ENCODE measurements at places on chromosomes 1 and 21.

DNA sequence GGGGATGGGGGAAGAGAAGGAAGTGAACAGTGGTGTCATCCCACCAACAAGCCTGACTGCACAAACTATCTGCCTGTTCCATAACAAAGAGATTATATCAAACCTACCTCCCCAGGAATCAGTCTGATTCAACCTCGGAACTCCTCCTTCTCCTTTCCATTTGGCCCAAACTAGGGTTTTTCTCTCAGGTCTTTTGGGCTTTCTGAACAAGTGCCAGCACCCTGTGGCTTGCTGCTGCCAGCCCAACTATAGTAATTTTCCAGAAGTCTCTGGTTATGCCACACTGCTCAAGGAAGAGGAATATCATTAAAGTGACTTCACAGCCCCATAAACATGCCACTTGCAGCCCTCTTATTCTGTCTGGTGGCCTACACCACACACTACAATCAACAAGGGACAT is 70.5 kb downstream of the RGS7 start:
- H3K36me3 ChIP-seq: no peaks in the 10 kb centered on the region
- no peak overlapping the region for H3K27ac ChIP-seq
- no peaks in the 10 kb centered on the region for H3K27me3 ChIP-seq
- H3K4me3 ChIP-seq: no peak overlapping the region

DNA sequence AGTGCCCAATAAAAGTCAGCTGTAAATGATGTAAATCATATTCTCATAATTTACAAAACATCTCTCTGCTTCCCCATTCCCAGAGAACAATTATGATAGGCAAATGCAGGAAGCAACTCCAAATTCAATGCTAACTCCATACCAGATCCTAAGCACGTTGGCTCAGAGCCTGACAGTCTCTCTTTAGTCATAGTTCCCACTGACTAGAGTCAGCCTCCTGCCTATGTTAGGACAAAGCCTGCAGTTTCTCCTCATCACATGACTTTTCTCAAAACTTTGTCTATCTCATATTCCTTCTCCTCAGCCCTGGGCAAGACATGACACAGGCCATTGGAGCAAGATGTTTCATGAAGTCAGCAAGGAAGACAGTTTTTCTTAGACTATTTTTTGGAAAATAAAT is 101.5 kb upstream of the COL24A1 start:
- no peaks in the 10 kb centered on the region for H3K36me3 ChIP-seq
- H3K27me3 ChIP-seq: no peaks in the 10 kb centered on the region
- DNase-seq: no peak
- no peaks in the 10 kb centered on the region for H3K4me1 ChIP-seq
- no peak overlapping the region for H3K4me3 ChIP-seq

DNA sequence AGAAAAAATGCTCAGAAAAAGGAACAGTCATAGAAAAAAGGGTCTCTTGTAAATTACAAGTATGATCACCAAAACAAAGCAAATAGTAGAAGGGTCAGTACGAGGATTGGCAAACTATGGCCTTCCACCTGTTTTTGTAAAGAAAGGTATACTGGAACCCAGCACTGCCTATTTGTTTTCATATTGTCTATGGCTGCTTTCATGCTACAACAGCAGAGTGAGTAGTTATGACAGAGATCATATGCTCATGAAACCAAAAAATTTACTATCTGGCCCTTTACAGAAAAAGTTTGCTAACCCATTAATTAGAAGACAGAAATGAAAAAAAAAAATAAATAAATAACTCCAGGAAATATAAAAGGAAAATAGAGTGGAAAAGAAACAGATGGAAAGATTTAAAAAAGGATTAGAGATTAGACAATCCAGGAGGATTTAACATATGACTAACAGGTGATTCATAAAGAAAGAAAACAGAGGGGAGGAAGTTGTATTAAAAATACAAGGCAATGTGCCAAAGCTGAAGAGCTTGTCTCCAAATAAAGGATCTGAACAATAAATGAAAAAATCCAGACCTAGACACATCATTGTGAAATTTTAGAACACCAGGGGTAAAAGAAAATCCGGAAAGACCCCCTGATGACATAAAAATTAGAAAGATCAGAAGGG is 108.5 kb upstream of the SERTAD4 start:
- H3K27ac ChIP-seq: no peak overlapping the region
- H3K27me3 ChIP-seq: no peaks in the 10 kb centered on the region
- no peak overlapping the region for H3K4me3 ChIP-seq
- no peaks in the 10 kb centered on the region for H3K36me3 ChIP-seq
- no peak for DNase-seq

DNA sequence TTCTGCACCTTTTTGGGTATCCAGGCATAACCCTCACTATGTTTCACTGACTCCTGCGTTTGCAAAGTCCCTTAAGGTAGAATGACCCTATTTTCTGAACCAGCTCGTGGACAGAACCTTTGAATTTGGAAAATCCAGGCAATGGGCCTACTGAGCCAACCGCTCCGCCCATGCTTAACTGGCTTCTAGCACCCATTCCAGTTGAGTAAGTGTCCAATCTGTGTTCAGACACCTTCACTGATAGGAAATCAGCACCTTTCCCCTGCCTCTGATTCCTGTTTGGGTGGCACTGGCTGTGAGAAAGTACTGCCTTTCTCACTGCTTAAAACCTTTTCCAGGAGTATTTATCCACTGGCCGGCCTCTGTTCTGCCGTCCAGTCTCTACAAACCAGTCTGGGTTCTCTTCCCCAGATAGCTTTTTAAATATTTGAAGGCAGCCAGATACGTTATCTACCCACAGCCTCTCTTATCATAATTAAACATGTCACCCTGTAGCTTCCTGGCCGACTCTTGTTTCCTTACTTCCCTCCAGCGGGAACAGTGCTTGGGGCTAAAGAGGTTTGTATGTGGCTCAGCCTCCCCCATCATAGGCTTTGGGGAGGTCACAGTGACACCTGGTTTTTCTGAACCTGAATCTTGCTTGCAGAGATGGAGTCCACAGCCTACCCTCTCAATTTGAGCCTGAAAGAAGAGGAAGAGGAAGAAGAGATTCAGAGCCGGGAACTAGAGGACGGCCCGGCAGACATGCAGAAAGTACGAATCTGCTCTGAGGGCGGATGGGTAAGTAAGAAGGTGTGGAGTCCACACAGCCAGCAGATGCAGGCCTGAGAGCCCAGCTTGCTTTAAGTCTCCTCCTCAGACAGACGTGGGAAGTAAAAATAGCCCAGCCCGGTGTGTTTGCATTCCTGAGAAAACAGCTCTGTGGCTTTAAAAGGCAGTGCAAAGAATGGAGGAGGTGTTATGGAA is 1.3 kb downstream of the POGK start:
- no peak for DNase-seq
- peaks cover 6% of the 10 kb centered on the region for H3K4me1 ChIP-seq
- peaks cover 7% of the 10 kb centered on the region for H3K36me3 ChIP-seq
- H3K4me3 ChIP-seq: peak overlapping the region; percentile 89
- H3K27me3 ChIP-seq: no peaks in the 10 kb centered on the region
- H3K27ac ChIP-seq: peak overlapping the region; percentile 24
